Left kidney (tissue), 8 donors: ENCODE measurements at places on chromosomes 2 and 18. TPM values are rescaled to one million over a fixed set of nuclear protein-coding genes. Genes with fewer than 3 reads are reported as not detected.
A peak's percentile ranks its signal among the peaks of the same experiment; 100 is the strongest.

- DNase-seq = no peak
Measured at GRCh38 chr18:79901665-79902064, 49.8 kb downstream of the SLC66A2 start.

DNA sequence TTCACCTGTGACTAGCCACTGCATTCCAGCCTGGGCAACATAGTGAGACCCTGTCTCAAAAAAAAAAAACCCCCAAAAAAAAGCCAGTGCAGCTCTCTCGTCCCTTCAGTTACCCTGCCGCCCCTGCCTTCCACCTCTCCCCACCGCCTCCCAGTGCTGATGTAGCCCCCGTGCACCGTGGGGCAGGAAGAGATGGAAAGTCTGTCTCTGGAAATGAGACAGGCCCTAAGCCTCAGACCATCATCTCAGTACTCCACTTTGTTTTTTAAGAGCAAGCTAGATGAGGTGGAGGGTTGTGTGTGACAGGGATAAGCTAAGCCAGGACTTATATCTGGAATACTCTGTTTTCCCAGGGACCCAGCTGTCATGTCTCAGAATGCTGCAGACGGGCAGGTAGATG lies 32.0 kb downstream of the MERTK start:
- no peak for DNase-seq

Gene LRP2
- 223 TPM for polyA plus RNA-seq

GRCh38 chr2:105038383-105039061 lies 653 bp downstream of the MRPS9 start:
- DNase-seq = peak; percentile 21

- no peak for DNase-seq
Measured at GRCh38 chr2:113976277-113976928, 86.5 kb downstream of the ACTR3 start.

GRCh38 chr18:55317324-55317723 lies 270.7 kb downstream of the TCF4 start:
- no peak for DNase-seq

- peak; percentile 32 for DNase-seq
Measured at GRCh38 chr2:174336501-174337336, 2.0 kb downstream of the SP9 start.

DNA sequence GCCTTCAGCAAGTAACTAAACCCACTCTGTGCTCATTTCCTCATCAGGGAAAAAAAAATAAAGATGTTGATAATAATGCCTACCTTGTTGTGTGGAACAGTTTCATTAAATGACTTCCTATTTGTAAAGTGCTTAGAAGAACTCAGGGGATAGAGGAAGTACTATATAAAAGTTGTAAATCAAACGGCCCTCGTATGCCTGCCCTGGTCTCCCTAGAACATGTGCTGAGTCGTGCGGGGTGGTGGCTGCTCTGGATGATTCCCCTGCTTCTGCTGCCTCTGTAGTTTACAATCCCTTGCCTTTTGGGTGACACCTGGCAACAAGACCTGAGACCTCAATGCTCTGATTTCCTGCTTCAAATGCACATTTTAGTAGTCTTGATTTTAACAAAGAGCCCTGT lies 170.0 kb downstream of the CERS6 start:
- DNase-seq = no peak

DNA sequence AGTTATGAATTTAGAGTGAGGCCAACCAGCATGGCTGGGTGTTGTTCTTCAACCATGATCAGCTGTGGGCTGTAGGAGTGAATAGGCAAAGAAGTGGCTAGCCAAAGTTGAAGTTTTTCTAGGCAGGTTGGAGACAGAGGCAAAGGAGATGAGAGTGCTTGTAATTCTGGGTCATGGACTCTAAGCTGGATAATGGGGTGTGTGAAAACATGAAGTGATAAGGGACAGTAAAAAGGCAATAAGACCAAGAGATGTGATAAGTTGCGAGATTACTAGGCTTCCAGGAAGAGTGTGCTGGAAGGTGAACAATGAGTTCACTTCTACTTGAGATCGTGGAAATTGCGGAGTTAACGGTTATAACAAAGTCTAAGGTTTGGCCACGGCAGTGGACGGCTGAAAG lies 118.6 kb upstream of the RNF152 start:
- no peak for DNase-seq

Gene SP140L
- polyA plus RNA-seq = 12.9 TPM

Gene WDR33
- polyA plus RNA-seq = 62.3 TPM

Gene ADD2
- polyA plus RNA-seq = 6.0 TPM

Gene CPSF3
- polyA plus RNA-seq = 66.3 TPM

DNA sequence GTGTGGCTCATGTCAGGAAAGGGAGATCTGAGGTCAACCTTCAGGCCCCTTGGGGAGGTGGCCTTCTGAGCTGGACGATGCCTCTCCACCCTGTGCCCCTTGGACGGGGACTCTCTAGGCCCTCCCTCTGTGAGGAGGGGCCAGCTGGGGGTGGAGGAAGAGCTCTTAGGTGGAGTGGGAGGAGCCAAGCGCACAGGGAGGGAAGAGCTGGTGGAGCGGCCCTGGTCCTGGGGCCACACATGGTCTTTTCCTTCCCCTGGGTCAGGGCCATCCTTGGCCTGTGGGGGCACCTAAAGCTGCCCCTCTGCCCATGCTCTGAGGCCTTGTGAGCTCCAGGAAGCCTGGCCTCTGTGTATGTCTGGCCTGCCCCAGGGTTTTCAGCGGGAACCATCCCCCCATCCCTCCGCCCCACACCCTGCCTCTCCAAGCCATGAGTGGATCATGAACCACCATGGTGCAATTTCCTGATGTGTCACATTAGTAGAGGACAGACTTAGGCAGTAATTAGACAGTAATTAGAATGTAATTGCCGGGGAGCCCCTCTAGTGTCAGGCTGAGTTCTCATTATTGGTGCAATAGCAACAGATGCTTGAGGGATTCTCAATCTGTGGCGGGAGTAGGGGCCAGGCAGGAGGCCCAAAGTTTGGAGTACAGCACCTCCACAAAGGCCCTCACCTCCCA lies 63.0 kb downstream of the GLI2 start:
- no peak for DNase-seq

DNA sequence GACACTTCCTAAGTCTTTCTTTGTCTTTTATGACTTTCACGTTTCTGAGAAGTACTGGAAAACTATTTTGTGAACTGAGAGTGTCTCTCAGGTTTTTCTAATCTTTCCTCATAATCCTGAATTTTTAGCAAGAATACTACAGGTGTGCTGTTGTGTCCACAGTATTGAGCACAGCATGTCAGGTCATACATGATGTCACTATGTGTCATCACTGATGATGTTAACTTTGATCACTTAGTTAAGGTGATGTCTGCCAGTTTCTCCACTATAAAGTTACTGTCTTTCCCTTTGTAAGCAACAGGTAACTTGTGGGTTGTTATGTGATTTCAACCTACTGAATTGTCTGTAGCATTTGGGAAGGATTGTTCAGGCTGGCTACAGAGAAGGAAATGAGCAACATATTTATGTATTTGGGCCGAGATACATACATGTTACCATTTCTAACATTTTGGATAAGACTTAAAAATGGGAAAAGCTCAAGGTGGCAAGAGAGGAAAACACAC lies 11.1 kb downstream of the MATN3 start:
- DNase-seq = no peak

Gene BCL2
- 25.2 TPM for polyA plus RNA-seq

- no peak for DNase-seq
Measured at GRCh38 chr18:52325997-52326396, 14.0 kb upstream of the DCC start.

- peak; percentile 27 for DNase-seq
Measured at GRCh38 chr2:46615986-46616485, 136.7 kb downstream of the TMEM247 start.

- peak; percentile 57 for DNase-seq
Measured at GRCh38 chr18:26574958-26575864, 26.9 kb upstream of the KCTD1 start.

- no peak for DNase-seq
Measured at GRCh38 chr18:12302391-12303147, 5.5 kb upstream of the TUBB6 start.

- DNase-seq = no peak
Measured at GRCh38 chr2:84652431-84652830, 136.1 kb downstream of the DNAH6 start.

Gene CAPN14
- 0.13 TPM for polyA plus RNA-seq

Gene AKAIN1
- polyA plus RNA-seq = not detected

GRCh38 chr2:179181002-179181401 lies 83.6 kb downstream of the SESTD1 start:
- DNase-seq = no peak

- no peak for DNase-seq
Measured at GRCh38 chr2:237324837-237325236, 89.1 kb downstream of the COL6A3 start.

- DNase-seq = no peak
Measured at GRCh38 chr2:40210968-40211353, 240.9 kb downstream of the SLC8A1 start.

Gene IL18R1
- 3.2 TPM for polyA plus RNA-seq

DNA sequence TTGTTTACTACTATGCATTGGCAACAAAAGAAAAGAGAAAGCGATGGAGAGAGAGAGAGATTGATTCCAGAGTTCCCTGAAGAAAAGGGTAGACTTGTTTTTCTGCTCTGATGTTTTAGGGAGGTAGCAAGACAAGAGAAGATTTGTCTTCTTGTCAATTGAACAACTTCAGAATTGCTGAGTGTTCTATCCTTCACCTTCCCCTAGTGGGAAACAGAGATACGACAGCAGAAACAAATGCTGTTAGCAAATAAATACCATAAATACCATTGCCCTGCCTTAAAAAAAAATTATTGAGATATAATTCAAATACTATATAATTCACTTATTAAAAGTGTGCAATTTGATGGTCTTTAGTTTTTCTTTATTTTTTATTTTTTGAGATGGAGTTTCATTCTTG lies 26.2 kb upstream of the CCDC150 start:
- DNase-seq = no peak

DNA sequence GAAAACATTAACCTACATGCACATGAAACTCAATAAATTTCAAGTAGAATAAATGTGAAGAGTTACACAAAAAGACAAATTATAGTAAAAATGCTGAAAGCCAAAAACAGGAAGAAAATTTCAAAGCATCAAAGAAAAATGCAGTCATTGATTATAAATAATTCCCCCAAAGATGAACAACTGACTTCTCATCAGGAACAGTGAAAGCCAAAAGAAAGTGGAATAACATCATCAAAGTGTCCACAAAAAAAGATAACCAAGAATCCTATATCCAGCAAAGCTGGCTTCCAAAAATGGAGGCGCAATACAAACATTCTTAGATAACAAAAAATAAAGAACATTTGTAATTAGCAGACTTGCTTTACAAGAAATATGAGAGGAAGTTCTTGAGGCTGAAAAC lies 161.6 kb downstream of the CMPK2 start:
- no peak for DNase-seq

Gene POTEC
- polyA plus RNA-seq = 0.03 TPM

DNA sequence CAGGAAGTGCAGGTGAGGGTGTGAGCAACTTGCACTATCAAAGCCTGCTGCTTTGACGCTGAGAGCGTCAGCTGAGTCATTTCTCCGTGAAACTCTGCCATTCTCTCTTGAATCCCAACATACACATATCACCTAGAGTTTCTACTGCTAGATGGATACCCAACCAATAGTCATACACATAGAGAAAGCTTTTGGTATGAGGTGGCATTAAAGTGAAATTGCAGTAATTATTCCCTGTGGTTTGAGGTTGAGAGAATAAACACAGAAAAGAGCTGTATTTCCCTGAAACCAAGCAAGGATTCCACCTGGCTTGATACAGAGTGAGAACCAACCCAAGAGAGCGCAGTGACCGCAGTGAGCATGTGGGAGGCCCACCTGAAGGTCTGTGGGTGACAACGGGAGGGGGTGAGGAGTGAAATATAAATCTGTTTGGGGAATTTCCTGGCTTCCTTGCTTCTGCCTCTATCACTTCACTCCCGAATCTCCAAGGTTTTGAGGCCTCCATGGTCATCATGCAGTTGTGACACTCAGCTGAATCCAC lies 28.8 kb upstream of the TMEM18 start:
- DNase-seq = no peak

Gene STPG4
- polyA plus RNA-seq = 0.12 TPM
